ENCODE measurements at places on chromosomes 7 and 10.

DNA sequence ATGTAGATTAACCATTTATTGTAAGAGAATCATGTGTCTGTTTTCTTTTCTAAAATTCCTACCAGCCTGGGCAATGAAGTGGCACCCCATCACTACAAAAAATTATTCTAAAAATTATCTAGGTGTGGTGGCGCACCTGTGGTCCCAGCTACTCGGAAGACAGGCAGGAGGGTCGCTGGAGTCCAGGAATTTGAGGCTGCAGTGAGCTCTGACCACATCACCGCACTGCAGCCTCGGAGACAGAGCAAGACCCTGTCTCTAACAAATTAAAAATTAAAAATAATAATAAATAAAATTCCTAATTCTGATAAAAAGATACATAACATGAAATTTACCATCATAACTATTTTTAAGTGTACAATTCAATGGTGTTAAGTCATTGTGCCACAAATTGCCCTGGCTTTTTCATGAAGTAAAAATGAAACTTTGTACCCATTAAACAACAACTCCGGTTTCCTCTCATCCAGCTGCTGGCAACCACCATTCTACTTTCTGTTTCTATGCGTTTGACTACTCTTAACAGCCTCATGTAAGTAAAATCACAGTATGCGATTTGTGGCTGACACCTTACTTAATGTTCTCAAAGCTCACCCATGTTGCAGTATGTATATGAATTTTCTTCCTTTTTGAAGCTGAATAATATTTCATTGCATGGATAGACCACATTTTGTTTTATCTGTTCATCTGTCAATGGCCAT is 20.6 kb upstream of the USP6NL start:
- DNase-seq = no peak

DNA sequence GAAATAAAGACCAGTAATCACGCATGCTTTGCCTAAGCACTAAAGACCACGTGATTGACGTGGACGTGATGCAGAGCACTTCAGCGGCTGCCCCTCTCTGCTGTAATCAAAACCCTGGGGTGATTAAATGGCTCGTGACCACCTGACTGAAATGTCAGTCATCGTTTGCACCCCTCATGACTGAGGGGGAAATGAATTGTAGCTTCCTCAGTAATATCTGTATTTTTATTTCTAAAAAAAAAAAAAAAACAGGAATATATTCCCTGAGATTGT is 148.1 kb upstream of the RSU1 start:
- DNase-seq = no peak

- no peak for DNase-seq
These were observed 1240.4 kb downstream of the GATA3 start for GRCh38 chr10:9294865-9295264.

- no peak for DNase-seq
These were observed 231.6 kb downstream of the VTI1A start for GRCh38 chr10:112678581-112678980.

- no peak for DNase-seq
These were observed 12.8 kb downstream of the RHEB start for GRCh38 chr7:151506901-151507382.

- no peak for DNase-seq
These were observed 100.9 kb downstream of the PDGFA start for GRCh38 chr7:418636-419280.

GRCh38 chr7:155355176-155355575 is 57.5 kb downstream of the INSIG1 start:
- DNase-seq = no peak
